COR-L47 (cell line): ENCODE measurements at places on chromosomes 16 and 17.
A peak's percentile ranks its signal among the peaks of the same experiment; 100 is the strongest.

DNA sequence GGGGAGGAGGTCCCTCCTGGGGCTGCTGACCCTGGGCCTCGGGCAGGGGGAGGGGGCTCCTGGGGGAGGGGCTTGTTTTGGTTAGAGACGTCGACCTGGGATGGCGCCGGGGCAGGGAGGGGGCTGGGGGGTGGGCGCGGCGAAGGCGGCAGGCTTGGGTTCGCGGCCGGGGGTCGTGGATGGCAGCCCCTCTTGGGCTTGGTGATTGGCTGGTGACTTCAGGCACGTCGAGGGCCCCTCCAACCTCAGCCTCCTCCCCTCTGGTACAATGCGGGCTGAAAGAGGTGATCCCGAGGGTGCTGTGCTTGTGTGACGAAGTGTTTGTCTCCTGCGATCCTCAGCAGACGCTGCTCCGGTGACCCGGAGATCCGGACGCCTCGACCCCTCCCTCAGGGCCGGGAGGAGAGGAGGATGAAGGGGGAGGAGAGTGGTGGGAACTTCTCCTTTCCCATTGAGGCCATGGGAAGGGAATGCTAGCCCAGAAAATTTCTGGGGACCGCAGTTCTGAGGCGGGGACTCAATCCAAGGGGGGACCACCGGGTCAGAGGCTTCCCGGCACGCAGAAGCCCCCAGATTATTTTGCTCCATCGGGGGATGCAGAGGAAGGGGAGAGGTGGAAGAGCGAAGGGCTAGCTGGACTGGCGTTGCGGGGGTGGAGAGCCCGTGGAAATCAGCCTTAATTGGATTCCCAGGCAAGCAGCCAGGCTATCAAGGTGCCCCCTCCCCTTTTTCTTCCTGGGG lies 43.9 kb downstream of the RAI1 start:
- no peak for DNase-seq

GRCh38 chr17:38879878-38880665 lies 10.2 kb downstream of the LASP1 start:
- no peak for DNase-seq

DNA sequence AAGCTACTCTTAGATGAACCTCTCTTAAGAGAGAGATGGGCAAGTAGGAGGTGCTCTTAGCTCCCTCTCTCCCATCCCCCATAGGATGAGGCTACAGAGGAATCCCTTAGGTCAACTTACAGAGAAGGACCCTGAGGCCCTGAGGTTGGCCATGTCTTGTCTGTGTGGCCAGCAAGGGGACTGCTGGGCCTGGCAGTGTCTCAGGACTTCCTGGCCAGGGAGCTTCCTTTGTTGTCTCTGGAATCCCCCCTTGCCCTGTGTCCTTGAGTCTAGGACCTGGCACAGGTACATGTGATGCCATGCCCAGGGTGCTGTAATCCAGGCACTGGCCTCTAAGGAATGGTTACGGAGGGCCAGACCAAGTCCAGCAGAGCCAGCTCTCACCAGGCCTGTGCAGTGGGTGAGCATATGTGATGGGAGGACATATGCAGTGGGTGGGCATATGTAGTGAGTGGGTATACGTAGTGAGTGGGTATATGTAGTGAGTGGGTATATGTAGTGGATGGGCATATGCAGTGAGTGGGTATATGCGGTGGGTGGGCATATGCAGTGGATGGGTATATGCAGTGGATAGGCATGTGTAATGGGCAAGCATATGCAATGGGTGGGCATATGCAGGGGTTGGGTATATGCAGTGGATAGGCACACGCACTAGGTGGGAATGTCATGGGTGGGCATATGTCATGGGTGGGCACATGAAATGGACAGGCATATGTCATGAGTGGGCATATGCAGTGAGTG lies 20.3 kb upstream of the PECAM1 start:
- DNase-seq, result no peak

DNA sequence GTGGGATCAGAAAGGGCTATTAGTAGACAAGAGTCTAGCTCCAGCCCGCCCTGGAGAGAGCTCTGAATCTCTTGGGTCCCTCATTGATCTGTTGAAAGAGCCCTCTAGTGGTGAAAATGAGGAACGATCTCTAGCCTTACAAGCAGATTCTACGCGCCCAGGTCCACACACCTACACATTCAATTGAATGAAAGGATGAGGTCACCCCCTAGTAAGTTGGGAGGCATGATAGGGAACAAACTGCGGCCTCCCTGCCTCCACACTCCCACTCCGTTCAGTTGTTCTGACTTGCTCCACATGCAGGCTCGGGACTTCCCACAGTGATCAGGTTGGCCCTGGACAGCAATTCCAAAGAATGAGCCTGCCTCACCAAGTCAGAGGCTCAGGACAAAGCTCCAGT lies 2.9 kb upstream of the CACNG3 start:
- peak; percentile 16 for DNase-seq

- no peak for DNase-seq
Measured at GRCh38 chr16:11072420-11073153, 128.2 kb downstream of the CLEC16A start.

DNA sequence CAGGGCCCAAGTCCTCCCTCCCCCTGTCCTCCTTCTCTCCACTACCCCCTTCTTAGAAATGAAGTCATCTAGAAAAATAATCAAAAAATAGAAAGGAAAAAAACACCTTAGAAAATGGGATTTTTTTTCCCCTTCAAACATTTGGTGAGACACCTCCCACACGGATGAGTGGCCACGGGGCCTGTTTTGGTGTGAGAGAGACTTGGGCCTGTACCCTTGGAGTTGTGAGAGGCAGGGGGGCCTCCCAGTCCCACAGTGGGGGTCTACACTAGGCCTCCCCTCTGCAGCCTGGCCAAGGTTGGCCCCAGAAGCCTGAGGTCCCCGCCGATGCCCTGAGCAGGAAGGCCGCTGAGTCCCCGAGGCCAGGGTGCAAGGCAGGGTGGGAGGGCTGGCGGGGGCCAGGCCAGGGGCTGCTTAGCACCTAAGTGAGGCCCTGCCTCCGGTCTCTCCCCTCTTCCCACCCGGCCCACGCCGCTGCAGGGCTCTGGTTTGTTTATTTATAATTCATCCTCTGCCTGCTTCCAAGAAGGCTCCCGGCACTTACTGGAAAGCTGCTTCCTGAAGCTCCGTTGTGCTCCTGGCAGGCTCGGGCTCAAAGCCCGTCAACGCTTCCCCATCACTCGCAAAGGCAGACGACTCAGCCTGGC lies 26.4 kb downstream of the NPTX1 start:
- no peak for DNase-seq

DNA sequence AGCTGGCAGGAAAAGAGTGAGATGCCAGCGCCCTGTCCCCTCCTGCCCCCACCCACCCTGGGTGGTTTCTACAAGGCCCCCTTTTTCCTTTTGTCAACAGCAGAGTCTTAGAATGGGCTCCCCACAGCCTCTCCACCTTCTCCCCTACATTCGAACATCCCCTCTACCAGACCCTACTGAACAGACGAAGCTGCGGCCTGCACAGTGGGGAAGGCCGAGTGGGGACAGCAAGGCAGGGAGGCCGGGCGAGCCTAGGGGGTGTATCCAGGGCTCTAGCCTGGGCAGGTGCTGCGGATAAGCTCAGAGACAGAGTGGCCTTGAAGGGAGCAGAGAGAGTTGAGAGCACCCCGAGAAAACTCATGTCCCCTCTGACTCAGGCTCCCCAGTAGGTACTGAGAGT lies 7.4 kb downstream of the ZACN start:
- DNase-seq, result no peak

- no peak for DNase-seq
Measured at GRCh38 chr16:85918436-85918835, 19.5 kb downstream of the IRF8 start.

DNA sequence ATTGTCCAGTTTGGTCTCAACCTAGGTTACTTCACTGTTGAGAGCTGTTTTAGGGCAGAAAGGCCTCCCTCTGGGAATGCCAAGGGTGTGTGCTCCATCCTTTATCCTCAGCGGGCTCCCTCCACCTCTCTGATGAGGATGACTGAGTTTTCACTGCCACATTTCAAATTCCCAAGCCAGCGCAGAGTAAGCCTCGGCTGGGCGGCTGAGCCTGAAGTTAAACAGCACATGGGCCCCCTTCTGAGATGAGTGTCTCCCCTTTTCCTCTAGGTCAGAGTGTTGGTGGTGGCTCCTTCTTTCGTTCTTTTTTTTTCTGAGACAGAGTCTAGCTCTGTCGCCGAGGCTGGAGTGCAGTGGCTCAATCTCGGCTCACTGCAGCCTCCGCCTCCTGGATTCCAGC lies 5.5 kb upstream of the GCSH start:
- no peak for DNase-seq

- no peak for DNase-seq
Measured at GRCh38 chr16:57366544-57367040, 5.7 kb upstream of the CX3CL1 start.

- DNase-seq, result no peak
Measured at GRCh38 chr17:63547083-63547523, 3.2 kb upstream of the DCAF7 start.

- peak; percentile 95 for DNase-seq
Measured at GRCh38 chr17:32529604-32530003, 42.8 kb downstream of the CDK5R1 start.

DNA sequence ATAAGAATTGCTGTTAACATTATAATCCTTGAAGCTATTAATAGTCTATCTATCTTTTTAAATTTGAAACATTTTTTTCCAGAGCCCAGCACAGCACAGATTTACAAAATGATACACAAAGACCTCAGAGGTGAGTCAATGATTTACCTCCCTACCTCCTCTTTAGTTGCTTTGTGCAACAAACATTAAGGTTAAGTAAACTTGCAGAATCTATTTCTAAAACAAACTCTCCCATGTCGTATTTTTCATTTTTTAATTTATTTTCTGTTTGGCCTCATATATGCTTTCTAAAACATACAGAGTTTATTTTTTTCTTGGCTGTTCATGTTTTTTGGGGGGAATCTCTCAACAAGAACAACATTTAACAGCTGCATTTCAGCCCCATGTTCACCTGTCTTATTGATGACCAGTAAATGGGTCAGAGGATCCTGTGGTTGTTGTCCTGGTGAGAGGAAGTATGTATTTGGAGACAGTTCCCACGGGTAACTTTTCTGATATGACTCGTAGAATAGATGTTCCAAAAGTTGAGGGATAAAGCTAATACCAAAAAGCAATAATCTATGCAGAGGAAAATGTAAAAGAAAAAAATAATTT lies 42.6 kb downstream of the ABCA9 start:
- no peak for DNase-seq

- DNase-seq, result no peak
Measured at GRCh38 chr16:74605746-74606520, 981 bp downstream of the GLG1 start.

- DNase-seq, result no peak
Measured at GRCh38 chr16:6155271-6155670, 1057.7 kb upstream of the EEF2KMT start.

DNA sequence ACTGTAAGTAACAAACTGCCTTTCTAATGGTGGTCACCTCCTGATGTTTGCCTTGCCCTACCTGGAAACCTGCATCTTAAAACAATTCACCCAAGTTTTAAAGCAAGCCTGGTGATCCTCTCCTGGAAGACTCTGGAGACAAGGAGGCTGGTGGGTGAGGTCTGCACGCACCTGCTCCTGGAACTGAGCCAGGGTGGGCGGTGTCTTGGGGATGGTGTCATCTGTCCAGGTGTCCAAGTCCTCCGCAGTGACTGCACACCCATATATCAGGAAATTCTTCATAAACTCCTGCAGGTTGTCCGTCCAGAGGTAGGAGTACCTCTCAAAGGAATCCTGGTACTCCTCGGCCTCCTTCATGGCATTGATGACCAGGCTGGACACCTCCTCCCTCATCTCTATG lies 44.9 kb downstream of the DNAH17 start:
- peak; percentile 70 for DNase-seq

GRCh38 chr17:64418506-64419339 lies 28.1 kb upstream of the PECAM1 start:
- DNase-seq, result peak; percentile 55

GRCh38 chr17:27218041-27218440 lies 75.9 kb upstream of the WSB1 start:
- no peak for DNase-seq

- no peak for DNase-seq
Measured at GRCh38 chr17:3891626-3892094, 1.2 kb downstream of the CAMKK1 start.

DNA sequence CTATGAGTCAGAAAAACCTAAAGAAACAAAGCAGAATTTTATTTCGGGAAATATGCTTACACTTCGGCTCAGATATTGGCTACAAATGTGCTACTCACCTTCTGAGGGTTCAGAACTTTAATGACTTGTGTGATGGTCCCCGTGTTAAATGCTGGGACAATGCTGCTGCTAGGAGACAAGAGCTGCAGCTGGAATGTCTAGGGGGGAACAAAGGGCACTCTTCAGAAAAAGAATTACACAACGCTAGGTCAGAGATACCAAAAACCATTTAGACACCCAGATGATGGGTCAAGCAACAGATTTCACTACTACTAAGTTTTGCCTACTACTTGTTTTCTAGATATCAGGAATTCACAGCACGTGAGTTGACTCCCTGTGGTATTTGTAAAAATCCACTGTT lies 10.0 kb upstream of the PHLPP2 start:
- DNase-seq, result no peak

DNA sequence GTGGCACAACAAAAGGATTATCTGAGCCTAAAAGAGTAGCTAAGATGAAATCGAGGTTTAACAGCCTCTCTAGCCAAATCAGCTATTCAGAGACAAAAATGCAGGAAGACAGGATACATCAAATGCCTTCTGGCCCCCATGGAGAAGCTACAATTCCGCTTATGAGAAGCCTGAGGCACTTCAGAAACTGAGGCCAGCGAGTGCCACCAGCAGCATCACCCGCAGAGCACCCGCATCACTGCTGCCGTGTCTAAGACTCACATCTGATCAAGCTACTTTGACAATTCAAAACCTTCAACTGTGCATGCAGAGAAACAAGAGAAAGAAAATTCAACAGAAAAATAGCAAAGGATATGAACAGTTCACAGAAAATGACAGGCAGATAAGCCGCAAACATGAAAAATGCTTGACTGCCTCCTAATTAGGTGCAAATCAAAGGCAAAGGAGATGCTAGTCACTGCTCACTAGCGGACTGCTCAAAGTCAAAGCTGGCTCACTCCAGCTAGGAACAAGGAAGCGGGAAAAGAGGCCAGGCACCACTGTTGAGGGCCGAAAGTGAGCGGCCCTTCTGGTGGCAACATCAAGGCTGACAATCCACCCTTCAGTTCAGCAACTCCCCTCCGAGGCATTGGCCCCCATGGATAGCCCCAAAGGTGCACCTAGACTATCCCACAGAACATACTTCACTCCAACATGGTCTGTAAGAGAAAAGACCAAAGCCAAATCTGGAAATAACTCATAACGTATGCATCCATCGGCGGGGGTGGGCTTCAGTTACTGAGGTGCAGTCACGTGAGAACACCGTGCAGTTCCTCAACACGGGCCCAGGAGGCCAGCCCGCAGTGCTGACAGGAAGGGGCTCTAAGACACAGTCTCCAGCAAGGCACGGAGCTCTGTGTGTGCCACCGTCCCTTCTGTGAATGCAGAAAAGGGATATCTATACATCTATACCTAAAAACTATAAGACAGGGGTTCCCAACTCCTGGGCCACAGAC lies 12.0 kb downstream of the MTHFSD start:
- DNase-seq, result no peak
